Pancreas (tissue), 10 donors: ENCODE measurements at places on chromosomes 4 and X. TPM values are rescaled to one million over a fixed set of nuclear protein-coding genes. Genes with fewer than 3 reads are reported as not detected.
A peak's percentile ranks its signal among the peaks of the same experiment; 100 is the strongest.

The TLR7 gene
- total RNA-seq, result 0.19 TPM

The SHROOM4 gene
- total RNA-seq, result 0.92 TPM

The RPS6KA6 gene
- total RNA-seq, result 0.86 TPM

The BEX5 gene
- total RNA-seq, result 8.5 TPM

DNA sequence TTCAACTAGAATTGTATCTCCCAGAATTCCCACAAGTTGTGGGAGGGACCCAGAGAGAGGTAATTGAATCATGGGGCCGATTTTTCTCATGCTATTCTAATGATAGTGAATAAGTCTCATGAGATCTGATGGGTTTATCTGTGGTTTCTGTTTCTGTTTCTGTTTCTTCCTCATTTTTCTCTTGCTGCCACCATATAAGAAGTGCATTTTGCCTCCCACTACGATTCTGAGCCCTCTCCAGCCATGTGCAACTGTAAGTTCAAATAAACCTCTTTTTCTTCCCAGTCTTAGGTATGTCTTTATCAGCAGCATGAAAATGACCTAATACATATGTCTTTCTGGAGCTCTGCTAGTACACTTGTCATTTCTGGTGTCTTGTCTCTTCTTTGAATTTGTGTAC, 22.1 kb upstream of the OR13H1 start:
- no peak for DNase-seq

GRCh38 chrX:76026292-76026691, 146.6 kb upstream of the PBDC1 start:
- DNase-seq, result no peak

GRCh38 chr4:74536557-74536956, 91.6 kb downstream of the AREG start:
- DNase-seq, result no peak

DNA sequence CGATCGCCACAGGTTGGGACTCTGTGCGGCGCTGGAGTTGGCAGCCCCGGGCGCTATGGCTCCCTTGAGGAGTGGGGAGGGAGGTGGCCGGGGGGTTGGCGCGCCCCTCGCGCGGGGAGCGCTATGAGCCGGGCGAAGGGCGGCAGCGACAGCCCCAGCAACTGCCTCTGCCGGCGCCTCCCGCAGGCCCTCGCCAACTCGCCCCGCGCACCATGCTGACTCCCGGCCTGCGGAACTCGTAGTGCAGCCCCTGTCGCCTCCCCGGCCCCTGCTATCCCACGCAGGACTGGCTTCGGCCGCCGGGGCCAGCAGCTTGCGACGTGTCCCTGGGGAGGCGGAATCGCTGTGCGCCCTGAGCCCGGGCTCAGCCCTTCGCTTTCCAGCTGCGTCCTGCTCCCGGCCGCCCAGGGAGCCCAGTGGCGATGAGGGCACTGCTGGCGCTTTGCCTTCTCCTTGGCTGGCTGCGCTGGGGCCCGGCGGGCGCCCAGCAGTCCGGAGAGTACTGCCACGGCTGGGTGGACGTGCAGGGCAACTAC, 415 bp downstream of the SHISA3 start:
- DNase-seq, result peak; percentile 20

- peak; percentile 19 for DNase-seq
Observed at GRCh38 chr4:85370400-85371032, 104.4 kb upstream of the ARHGAP24 start.

GRCh38 chr4:54741202-54741601, 83.4 kb downstream of the KIT start:
- DNase-seq, result no peak

DNA sequence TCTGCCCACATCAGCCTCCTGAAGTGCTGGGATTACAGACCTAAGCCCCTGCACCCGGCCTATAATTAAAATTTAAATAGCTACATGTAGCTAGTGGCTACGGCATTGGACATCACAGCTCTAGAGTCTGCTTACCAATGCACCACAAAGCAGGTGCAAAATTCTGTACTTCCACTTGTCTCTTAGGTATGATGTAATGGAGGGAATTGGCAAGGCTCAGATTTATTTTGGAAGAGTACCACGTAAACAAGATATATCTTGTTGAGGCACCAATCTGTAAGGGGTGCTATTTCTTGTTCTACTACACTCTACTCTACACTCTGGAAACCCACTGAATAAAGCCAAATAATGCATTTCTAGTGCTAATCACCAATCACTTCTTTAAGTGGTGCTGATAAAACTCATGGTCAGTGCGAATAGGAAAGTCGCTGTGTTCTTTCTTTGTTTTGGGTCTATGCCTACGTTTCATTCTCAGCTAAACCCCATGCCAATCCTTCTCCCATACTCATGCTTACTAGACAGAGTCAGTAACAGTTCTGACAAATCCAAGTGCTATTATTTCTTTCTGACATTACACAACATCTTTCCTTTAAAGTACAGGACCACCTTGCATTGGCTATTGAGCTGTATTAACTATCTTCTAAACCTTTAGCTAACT, 92.3 kb downstream of the GC start:
- DNase-seq, result no peak
